ENCODE measurements at places on chromosomes 12 and 14.
A peak's percentile ranks its signal among the peaks of the same experiment; 100 is the strongest.

DNA sequence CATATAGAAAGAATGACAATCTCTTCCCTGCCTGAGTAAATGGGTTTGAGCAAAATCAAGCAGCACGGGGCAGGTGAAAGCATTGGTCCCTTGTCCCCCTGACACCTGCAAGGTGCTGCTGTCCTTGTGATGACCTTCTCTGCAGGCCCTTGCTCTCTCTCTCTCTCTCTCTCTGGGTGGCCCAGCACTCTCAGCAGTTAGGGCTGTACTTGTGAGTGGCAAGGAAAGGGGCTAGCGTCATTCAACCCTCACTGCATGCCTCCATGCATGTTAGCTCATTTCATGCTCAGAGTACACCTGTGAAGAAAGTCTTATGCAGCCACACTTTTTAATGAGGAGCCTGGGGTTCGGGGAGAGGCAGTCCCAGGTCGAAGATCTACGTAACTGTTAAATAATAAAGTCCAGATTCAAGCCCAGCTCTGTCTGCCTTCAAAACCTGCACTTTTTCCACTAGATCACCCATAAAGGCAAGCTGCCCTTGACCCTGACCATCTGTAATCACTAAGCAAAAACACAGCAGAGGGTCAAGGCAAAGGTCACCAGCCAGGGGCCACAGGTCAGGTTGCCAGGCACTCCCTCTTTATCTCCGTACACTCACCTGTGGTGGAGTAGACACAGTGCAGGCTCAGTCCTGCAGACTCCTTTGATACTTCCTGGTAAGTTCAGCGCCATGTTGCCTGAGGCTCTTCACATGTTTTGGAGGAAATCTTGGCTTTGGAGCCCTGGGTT is 44.9 kb upstream of the CLMN start:
- no peak for DNase-seq

GRCh38 chr12:114013575-114014345 is 47.6 kb upstream of the RBM19 start:
- DNase-seq: peak; percentile 33

DNA sequence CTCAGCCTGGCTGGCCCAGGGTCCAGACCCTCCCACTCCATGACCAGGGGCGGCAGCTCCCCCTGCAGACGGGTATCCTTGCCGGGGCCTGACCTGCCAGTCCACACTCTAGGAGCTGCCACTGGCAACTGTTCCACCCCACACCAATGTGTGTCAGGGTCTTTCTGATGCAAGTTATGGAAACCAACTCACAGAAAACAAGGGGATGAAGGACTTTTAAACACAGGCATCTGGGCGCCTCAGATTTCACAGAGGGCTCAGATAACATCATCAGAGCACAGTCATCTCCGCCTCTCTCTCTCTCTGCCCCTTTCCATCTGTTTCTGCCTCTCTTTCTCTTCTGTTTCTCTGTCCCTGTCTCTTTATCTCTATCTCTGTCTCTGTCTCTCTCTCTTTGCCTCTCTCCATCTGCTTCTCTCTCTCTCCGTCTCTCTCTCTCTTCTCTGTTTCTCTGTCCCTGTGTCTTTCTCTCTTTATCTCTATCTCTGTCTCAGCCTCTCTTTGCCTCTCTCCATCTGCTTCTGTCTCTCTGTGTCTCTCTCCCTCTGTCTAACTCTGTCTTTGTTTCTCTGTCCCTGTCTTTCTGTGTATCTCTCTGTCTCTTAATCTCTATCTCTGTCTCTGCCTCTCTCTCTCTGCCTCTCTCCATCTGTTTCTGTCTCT is 67.4 kb upstream of the FBRSL1 start:
- DNase-seq: peak; percentile 37

DNA sequence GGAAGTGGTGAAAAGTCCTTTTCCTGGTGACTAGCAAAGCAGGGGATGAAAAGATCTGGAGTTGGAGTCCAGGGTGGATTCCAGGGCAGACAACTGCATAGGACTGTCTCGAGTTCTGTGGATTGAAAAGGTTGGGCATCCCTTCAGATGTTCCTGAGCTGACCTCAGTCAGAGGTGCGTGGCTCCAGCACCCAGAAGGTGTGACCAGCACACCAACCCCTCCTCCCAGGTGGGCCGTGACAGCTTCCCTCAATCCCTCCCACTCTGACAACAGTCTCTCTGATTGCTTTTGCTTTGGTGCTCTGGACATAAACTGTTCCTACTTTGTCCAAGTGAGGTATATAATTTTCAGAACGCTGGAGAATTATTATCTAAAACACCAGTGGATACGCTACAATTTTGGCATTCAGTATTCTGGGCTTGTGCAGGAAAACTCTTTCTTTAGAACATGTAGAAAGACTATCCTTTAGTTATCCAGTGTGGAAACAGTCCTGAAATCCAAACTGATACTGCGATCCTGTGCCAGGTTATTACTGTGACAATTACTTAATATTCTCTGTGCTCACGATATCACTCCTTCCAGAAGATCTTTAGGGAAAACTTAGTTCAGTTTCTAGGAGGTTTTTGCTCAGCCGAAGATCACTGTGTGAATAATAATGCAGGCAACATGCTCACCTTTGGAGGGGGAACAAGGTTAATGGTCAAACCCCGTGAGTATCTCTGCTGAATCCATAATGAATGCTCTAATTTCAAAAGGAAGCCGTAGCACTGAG is 87.9 kb downstream of the DAD1 start:
- DNase-seq: no peak

- no peak for DNase-seq
These were observed 19.3 kb downstream of the CGRRF1 start for GRCh38 chr14:54528973-54529372.

GRCh38 chr12:85352016-85352415 is 72.0 kb downstream of the ALX1 start:
- DNase-seq: no peak

DNA sequence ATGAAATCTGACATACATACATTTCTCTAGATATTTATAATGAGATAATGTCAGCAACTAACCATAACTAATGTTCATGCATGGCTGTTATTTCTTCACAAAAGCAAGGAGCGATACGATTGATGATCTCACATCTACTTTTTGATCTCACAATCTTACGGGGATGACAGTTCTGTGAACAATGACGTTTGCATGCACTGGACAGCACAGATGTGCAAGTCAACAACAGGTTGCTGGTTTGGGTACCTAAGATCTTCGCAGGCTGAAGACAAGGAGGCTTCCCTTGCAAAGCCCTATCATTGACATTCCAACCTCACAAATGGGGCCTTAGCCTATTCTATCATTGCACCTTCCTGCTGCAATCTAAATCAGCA is 53.6 kb downstream of the C12orf42 start:
- DNase-seq: no peak

DNA sequence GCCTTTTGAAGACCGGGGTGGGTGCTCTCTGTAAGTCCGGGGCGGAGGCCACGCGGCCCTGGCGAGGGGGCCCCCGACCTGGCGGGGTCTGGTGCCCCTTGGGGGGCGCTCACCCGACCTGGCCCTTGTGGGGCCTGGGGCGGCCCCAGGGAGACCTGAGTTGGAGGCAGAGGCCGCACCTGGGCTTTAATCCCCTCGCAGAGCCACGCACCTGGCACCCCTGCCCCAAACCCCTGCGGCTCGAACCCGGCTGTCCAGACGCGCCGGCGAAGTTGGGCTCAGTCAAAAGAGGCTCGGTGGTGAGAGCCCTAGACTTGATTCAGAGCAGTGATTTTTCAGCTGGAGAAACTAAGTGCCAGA is 267 bp downstream of the CFAP251 start:
- no peak for DNase-seq

- peak; percentile 29 for DNase-seq
These were observed 43.9 kb upstream of the FBRSL1 start for GRCh38 chr12:132445884-132446632.

GRCh38 chr12:93101367-93101766 is 172.3 kb upstream of the EEA1 start:
- DNase-seq: no peak

DNA sequence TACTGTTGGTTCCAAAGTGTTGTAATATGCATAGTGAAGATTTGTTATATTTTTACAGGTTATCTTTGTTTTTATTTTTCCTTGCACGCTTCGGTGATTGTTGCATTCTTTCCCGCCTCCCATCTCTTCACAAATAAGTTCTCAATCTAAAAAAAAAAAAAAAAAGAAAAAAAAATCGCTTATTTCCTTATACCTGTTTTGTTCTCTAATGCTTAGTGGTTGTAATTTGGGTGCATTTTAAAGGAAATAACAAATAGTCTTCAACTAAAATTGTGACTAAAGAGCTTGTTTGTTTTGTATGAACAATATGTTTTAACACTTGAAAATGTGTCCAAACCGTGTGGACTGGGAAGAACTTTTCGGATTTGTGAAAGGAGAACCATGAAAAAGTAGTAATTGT is 1.5 kb downstream of the CAND1 start:
- no peak for DNase-seq

GRCh38 chr14:89391556-89391955 is 25.5 kb downstream of the FOXN3 start:
- no peak for DNase-seq

- DNase-seq: no peak
These were observed 210.5 kb downstream of the ETNK1 start for GRCh38 chr12:22835431-22835830.
